ENCODE measurements at places on chromosomes 12 and 14.
A peak's percentile ranks its signal among the peaks of the same experiment; 100 is the strongest.

DNA sequence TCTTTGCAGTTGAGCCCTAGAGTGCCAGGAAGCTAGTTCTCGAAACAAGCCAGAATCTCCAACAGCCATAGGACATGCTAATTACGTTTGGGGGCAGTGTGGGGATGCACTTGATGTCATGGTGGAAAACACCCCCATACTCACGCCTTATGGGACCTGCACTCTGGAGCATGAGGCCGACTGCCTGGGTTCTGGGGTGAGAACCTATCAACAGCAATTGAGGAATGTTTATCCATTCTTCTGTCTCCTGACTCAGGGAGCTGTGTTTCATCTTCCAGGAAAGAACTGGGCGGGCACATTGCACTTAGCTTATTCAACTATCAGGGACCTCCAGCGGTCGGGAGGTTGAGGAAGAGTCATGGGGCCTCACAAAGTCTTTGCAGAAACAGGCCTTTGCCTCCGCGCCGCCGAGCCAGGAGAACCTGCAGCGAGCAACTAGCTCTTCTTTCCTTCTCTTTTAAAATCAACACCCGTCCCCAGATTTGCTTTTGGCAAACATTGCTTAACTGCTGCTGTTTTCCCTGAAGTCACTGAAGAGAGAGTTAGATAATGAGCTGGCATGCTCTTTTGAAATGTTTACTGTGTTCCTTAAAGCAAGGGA is 226.1 kb upstream of the DIO3 start:
- DNase-seq = no peak

GRCh38 chr12:42935756-42936155 is 346.2 kb upstream of the PRICKLE1 start:
- no peak for DNase-seq

DNA sequence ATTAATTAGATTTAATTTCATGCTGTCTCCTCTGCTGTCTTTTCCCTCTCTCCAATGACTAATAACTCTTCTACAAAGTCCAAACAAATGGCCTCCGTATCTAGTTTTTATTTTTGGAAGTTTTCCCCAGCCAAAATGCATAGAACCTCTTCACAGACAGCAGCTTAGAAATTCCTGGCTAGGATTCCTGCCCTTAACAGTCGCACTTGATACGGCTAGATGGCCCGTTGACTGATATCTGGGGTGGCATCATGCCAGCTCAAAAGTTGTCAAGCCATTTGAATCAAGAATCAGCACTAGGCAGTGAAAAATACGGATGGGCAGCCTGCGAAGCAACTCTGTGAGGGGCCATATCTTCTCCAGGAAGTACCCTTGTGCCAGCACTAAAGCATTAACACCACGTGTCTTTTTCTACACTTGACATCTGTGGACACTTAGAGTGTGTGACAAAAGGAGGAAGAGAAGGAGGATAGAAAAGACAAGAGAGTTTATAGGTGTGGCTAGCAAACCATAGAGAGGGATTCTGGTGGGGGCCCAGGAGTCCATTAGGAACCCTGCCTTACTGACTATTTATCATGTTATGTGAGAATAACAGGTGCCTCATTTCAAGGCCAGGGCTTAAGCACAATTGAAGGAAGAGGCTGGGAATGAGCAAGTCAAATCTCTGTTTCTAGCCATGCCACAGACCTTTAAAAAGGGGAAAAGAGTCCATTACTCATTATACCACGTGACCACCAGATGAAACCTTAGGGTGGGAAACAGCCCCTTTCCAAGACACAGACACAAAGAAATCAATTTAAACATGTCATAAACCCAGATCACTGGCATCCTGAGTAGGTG is 39.2 kb upstream of the KRR1 start:
- DNase-seq = no peak

GRCh38 chr14:90332271-90332584 is 487 bp upstream of the NRDE2 start:
- no peak for DNase-seq

DNA sequence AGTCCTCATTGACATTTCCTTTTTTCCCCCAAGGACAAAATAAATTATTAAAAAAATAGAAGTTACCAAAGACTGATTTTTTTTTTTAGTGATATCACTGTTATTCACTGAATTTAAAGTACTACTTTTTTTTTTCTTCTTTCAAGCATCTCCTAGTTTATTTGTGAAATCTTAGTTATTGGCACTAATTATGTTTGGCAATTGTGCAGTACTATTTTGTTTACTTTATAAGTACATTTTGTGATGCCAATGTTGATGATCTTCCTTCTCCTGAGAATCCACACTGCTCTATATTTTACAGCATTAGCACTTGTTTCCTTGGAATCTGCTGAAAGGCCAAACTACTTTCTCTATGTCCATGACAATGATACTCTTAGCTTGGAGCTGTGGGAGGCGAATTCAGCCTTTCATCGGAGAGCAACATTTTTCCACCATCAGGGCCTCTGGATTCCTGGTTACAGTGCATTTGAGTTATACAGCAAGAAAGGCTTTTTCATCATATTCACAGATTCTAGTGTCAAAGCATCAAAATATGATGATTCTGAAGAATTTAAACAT is 123.8 kb upstream of the PTPRQ start:
- DNase-seq = no peak

DNA sequence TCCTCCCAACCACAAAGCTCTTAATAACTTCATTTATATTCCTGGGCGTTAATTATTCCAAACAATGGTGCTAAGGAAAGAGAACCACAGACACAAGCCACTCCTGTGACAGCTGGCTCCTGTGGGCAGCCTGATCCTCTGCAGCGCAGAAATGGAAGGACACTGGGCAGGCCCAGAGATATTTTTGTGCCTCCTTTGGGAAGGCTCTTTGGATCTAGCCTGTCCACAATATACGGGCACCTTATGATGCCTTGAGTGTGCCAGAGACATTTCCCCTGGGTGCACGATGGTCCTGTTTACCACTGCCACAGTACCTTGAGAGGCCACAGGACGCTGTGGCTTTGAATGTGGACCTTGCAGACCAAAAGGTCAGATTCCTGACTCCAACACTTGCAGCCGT is 2.1 kb downstream of the ASB2 start:
- DNase-seq = no peak

DNA sequence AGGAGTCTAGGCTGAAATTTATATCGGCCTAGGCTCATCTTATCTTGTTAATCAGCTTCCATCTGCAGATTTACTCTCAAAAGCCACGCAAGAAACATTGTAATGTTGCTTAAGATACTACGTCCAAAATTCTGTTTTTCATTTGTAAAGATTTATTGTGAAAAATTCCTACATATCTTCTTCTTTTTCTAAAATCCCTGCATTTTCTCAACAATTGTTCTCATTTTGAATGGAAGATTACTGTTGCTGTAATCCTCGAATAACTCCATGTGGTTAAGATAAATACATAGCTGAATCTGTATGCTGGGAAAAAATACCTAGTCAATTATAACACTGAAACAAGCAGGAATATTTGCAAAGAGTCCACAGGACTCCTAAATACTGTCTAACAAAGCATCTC is 15.6 kb downstream of the INSM2 start:
- no peak for DNase-seq

DNA sequence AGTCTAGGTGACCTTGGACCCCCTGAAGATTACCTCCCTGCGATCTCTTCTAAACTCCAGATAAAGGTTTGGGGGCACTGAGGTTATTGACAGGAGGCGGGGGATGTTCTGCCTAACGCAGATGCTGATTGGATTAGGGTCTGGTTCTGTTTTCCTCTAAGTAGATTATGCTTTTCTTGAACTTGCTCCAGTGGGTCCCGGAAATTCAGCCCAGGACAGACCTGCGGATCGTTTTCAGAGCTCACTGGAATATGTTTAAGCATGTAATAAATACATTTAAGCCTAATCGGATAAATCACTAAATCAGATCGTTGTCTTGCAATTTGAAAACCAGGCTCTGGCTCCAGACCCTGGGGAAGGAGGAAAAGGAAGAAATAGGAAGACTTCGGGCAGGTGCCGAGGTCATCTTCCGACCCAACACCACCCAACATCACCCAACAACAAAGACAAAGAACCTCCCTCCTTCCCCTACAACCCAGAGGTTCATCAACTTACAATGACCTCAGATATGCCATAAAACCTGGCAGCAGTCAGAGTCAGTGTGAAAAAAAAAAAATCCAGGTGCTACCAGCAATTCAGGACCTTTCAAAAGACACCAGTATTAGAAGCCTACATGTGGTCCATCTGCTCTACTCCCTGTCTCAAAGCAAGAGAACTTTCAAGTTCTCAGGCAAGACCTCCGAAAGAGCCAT is 148.4 kb downstream of the KSR2 start:
- DNase-seq = no peak

GRCh38 chr12:76495556-76495955 is 64.0 kb downstream of the OSBPL8 start:
- DNase-seq = no peak

- no peak for DNase-seq
These were observed 11.3 kb upstream of the CSAD start for GRCh38 chr12:53191885-53192530.

GRCh38 chr12:50394469-50395029 is 1.9 kb downstream of the FAM186A start:
- DNase-seq = peak; percentile 31

DNA sequence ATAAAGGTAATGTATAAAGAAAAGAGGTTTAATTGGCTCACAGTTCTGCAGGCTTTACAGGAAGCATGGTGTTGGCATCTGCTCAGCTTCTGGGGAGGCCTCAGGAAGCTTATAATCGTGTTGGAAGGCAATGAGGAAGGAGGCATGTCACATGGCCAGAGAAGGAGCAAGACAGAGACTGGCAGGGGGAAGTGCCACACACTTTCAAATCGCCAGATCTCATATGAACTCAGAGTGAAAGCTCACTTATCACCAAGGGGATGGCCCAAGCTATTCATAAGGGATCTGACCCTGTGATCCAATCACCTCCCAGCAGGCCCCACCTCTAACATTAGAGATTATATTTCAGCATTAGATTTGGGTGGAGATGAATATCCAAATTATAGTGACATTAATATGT is 26.3 kb downstream of the LDHB start:
- no peak for DNase-seq

DNA sequence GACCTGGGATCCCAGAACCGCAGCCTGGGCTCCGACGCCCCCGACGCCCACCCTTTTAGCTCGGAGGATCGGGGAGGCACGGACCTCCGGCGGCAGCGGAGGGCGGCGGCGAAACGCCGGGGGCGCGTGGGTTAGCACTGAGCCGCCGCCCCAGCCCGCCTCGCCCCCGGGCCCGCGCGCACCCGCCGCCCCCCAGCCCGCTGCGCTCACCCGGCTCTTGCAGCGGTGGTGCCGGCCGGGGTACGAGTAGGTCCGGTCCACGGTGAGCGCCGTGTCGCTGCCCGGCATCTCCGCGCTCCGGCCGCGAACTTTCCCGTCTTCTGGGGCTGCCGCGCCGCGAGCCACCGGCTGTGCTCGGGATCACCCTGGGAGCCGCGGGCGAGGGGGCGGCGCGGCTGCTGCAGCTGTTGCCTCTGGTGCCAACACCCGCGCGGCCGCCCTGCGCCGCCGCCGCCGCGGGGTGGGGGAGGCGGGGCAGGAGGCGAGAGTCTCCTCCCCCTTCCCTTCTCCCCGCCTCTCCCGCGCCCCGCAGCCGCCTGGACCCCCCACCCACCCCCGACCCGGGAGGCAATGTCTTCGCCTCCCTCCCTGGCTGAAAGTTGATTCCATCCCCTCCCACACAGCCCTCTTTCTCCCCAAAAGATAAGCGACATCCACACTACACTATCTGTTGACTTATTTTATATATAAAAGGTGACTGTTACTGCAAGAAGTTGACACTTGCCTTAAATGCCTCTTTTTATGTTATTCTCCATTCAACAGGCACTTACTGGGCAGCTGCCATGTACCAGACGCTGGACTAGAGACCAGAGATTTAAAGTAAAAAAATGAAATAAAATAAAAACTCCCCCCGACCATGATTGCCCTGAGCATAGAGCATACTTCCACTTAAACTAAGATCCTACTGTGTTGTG is at the start of gene TMCC3:
TSS of gene TMCC3 (minus strand) at position 415 of the 914 bp plus-strand sequence. CDS start at position 288, 127 bp downstream.
- peak; percentile 29 for DNase-seq

DNA sequence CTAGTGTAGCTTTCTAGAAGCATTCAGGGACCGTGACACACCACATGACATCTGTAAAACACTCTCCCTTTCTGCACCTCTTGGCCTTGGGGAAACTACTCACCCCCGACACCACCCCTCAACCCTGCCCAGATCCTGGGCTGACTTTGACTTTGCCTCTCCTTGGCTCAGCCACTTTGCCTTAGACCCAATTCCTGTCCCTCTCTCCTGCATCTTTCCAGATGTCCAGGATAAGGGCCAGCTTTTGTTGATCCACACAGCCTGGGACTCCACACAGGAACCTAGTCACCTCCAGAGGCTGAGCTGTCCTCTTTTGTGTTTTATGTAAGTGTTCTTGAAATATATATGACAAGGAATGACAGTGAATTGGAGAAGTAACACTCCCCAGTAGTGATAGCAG is 153.7 kb upstream of the PLXNC1 start:
- no peak for DNase-seq

DNA sequence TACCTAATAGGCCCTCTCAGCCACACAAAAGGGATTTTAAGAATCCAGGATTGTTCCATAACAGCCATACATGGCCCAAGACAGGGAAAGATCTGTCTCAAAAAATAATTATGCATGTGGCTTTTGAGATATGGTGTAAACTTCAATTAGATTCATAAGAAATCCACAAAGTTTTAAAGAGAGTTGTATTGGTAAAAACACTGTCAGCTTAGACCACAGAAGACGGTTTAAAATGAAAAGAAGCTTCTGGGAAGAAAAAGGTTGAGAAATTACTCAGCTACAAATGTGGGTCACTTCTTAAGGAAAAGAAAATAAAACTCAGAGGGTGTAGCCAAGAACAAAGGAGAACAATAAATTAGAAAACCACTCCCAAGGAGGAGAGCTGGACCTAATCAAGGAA is 191.4 kb downstream of the KIF26A start:
- DNase-seq = no peak

DNA sequence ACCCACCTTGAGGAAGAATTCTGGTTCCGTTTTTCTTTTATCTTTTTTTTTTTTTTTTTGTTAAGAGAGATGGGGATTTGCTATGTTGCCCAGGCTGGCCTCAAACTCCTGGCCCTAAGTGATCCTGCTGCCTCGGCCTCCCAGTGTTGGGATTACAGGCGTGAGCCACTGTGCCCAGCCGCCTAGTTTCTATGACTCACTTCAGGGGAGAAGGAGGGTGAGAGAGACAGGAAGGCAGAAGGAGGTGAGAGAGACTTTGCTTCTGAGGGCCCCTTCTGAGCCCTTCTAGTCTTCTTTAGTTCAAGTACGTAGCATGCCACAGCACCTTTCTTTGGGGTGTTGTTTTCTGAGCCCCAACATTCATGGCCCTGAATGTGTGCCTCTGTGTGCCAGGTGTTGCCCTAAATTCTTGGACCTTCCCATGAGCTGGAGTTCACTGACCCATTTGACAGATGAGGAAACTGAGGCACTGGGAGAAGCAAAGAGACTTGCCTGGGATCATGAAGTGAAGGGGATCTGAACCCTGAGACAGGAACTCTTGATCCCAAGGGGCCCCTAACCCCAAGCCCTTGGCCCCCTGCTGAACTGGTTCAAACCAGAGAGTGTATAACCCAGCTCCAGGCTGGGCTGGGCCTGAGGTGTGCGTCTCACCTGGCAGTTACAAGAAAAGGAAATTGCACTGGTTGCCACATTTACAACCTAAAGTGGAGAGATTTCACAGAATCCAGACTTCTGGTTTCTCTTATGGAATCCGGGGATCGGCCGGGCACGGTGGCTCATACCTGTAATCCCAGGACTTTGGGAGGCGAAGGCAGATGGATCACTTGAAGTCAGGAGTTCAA is 20.8 kb downstream of the SH2B3 start:
- DNase-seq = no peak
